DMS 273 treated with DMSO at 0.1 percent for 48 hours (cell line): ENCODE measurements at places on chromosomes 12 and 14.

GRCh38 chr12:27549236-27549800 is 25.3 kb downstream of the PPFIBP1 start:
- DNase-seq, result no peak

DNA sequence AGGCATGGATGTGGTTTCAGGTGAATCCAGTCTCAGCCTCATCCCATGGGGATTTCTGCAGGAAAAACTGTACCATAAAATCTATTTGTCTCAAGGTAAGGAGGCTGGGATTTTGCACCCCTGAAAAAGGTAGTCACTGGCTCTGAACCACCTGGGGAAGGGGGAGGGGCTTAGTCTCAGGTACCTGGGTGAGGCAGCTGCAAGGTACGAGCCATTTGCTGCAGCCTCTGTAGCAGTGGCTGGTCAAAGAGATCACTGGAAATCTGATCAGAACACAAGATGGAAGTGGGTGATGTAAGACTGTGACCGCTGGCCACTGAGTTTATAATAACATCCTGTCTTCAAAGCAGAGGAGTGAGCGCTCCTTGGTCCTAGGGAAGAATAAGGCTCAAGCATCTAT is 209.9 kb upstream of the NOS1 start:
- DNase-seq, result no peak

- DNase-seq, result no peak
Measured at GRCh38 chr12:69840727-69841126, 15.7 kb downstream of the MYRFL start.

DNA sequence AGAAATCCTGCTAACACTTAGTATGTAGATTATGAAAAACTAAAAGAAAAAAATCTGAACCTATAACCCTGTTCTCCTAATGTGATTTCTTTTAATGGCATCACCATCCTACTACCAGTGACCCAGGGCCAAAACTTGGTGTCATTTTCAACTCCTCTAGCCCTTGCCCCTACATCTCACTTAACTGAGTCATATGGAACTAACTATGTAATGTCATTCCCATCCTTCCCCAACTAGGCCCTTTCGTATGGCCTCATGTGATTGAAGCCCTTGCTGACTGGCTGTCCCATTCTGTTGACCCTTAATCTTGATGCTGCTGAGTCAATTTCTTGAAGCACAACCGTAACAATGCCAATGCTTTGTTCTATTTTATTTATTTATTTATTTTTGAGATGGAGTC is 7.6 kb downstream of the DMAC2L start:
- no peak for DNase-seq

GRCh38 chr14:89266754-89267153 is 150.3 kb downstream of the FOXN3 start:
- no peak for DNase-seq

DNA sequence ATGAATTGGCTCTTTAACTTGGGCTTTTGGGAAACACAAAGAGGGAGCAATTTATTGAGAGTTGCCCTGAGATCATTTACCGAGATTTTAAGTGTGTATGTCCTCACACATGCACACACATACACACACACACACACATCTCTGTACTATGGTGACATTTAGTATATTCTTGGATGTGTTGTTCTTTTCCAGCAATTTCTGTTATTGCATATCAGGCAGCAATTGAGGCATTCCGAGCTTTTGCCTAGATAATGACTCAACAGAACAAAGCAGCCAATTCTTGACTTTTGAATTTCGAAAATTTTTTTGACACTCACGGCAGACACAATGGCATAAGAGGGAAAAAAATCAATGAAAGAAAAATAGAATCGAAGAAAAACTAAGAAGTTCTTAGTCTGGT is 248.5 kb downstream of the DUSP6 start:
- no peak for DNase-seq

DNA sequence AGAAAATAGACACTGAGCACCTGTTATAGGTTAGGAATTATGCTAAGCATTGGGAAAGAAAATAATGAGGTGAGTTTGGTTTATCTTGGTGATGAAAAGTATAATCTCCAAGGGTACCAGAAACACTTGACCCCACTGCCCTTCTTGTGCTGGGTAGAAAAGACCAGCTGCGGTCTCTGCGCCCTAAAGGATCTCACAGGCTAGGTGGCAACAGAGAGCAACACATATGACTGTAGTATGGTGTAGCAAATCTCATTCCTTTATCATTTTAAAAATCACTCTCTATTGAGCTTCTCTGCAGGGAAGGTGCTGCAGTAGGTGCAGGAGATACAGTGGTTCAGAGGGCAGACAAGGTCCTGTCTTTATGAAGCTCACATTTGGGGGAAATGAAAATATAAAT is 26.1 kb downstream of the NRXN3 start:
- no peak for DNase-seq

DNA sequence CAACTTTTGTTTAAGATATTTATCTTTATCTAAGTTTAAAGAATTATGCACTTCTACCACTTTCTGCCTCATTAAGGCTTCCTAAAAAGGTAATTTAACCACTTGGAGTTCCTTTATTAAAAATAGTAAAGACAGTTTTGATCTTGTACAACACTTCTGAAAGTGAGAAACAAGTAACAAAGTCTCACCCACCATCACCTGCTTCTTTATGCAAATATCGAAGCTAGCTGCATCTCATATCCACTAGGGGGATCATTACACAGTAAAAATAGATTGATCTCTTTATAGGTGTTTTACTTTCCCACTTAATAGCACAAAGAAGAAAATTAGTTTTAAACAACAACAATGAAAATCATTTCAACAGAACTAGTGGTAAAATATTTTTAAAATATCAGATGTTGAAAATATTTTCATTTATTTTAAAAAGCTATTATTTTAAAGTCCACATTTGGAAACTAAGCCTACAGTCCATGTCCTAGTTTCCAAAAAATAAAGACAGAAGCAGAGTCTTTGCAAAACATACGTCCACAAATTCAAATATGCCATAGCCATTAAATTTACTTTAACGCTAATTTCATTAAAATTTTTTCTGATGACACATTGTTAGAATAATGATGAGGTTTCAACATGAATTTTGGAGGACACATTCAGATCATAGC is 160.0 kb upstream of the SOX5 start:
- DNase-seq, result no peak

GRCh38 chr12:29711381-29711780 is 72.4 kb downstream of the TMTC1 start:
- DNase-seq, result no peak

GRCh38 chr14:100472094-100472455 is 115.1 kb downstream of the BEGAIN start:
- DNase-seq, result no peak

- no peak for DNase-seq
Measured at GRCh38 chr14:68157971-68158371, 338.4 kb downstream of the RAD51B start.

GRCh38 chr12:62335796-62336195 is 75.6 kb downstream of the USP15 start:
- no peak for DNase-seq

DNA sequence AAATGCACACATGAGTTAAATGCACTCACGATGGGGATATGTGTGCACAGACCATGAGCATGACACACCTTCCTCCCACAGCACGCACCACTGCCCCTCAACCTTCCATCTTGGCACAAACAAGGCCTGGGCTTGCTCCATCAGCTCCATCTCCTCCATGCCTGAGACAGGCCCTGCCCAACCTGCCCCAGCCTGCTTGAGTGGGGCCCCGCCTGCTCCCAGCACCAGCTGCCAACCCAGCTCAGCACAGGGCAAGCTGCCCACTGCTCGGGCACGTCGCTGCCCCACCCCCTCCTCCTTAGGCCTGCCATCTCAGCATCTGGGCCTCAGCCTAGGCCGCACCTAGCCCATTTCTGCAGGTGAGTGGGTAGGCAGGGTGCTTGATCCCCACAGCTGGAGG is 27.6 kb upstream of the KRT78 start:
- peak; percentile 34 for DNase-seq

DNA sequence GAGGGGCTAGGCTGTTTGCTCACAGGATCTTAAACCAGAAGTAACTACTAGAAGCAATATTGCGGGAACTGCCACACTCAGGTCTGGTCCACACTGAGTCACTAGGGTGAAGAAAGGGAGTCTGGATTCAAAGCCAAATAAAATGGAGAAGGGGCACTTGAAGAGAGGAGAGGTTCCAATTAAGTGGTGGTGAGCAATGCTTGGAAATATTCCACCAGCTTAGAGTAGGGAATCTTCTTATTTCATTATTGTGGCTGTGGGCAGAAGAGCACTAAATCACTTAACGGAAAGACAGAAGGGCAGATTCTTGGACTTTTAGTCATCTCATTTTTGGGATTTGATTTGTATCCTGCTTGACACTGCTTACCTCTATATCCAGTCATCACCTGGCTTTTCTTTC is 48.6 kb upstream of the PPP1R12A start:
- no peak for DNase-seq

DNA sequence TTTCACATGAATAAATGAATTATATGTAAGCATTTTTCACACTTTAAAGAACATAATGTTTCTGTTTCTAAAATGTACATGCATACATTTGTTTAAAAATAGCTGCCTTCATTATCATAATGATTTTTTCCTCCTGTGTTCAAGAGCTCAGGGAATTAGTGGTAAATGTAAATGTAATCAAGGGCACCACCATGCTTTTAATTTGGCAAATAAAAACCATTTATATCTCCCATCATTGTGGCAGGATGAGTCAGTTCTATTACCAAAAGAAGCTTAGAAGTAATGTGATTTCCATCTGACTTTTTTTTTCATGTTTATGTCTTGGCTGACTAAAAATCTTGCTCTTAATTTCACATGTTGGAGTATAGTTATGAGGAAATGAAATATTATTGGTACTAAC is 176.1 kb downstream of the GXYLT1 start:
- DNase-seq, result no peak

DNA sequence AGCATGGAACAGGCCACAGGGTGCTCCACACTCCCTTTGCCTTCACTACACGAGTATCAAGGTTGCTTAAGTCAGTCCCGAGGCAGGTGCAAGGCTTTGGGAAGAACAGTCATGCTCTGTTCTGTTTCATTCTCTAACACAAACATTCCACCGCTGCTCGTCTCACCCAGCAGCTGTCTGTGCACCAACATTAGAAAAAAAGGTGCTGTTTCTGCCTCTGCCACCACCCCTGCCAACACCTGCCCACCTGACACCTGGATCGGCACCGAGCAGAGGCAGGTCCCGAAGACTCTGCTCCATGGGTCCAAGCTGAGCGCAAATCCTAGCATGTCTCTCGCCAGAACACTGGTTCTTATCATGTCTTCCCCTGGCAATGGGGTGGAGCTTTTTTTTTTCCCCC is 347.7 kb downstream of the TMEM132D start:
- DNase-seq, result no peak

DNA sequence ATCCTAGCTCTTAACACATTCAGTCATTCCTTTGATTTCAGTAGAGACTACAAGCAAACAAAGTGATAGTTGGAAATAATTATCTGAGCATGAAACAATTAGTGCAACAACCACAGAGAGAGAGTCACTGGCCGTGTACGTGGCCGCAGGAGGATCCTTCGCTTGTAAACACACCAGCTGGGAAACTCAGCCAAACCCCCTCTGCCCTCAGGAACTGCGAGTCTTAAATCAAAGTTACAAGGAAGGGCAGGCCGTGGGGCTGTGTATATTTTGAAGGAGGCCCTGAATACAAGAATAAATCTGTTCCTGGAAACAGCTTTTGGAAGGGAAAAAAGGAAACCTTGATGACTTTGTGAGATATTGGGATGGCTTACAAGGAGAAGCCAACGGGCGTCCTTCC is 164.5 kb downstream of the ANO2 start:
- no peak for DNase-seq

GRCh38 chr14:61203081-61203753 is 77.9 kb downstream of the TMEM30B start:
- DNase-seq, result no peak

DNA sequence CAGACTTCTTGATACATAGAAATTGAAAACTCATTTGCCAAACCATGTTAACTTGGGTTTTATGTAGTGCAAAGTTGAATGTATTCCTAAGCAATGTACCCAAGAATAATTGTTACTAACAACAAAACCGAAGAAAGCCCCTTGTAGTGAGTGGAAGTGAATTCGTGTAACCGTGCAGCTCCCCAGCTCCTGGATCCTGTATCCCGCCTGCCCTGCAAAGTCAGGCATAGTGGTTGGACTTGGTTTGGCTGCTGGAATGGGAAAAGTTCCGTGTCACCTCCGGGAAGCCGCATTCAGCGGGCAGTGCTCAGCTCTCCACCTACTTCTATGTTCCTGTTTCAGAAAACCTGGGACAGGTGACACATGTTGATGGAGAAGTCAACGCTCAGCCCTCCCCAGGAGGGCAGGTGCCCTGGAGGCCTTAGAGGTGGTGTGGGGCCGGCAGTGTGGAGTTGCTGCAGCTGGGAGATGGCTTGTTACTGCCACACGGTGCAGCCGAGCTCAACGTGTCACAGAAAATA is 29.2 kb upstream of the C14orf180 start:
- no peak for DNase-seq

- no peak for DNase-seq
Measured at GRCh38 chr12:75553398-75553797, 42.0 kb upstream of the KRR1 start.

DNA sequence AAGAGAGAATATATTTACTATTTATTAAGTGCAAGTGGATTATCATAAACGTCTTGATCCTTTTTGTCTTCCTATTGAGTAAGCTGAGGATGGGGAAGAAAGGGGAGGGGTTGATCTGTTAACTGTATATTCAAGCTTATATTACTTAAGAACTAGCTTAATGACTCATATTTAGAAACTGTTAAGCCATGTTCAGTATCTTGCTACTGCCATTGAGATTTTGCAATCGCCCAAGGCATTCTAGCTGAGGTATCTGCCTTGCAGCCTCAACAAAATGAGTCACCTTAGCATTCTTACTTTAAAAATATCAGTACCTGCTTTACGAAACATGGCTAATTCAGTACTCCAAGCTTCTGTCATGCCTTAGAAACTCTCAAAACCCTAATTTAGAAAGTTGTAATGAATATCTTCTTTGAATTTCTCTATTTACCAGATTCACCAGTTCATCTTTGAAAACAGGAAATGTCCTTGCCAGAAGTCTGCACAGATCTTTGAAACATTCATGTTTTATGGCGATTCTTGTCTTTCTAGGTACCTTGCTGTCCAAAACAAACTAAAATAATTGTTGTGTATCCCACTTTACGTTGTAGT is 76.1 kb downstream of the ALG10B start:
- no peak for DNase-seq

DNA sequence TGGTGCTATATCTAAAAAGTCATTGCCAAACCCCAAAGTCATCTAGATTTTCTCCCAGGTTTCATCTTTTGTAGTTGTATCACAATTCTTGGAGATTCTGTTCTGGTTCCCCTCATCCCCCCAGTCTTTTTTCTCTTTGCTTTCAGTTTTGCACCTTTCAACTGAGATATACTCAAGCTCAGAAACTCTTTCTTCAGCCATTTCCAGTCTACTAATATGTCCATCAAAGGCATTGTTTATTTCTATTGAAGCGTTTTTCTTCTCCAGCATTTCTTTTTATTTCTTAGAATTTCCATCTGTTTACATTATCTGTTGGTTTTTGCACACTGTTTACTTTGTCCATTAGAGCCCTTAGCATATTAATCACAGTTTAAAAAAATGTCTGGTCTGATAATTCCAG is 179.5 kb downstream of the NUBPL start:
- DNase-seq, result no peak
